Suppressor macrophage treated with lipopolysaccharide for 1 hour (primary cell): ENCODE measurements at places on chromosomes 4 and X.

DNA sequence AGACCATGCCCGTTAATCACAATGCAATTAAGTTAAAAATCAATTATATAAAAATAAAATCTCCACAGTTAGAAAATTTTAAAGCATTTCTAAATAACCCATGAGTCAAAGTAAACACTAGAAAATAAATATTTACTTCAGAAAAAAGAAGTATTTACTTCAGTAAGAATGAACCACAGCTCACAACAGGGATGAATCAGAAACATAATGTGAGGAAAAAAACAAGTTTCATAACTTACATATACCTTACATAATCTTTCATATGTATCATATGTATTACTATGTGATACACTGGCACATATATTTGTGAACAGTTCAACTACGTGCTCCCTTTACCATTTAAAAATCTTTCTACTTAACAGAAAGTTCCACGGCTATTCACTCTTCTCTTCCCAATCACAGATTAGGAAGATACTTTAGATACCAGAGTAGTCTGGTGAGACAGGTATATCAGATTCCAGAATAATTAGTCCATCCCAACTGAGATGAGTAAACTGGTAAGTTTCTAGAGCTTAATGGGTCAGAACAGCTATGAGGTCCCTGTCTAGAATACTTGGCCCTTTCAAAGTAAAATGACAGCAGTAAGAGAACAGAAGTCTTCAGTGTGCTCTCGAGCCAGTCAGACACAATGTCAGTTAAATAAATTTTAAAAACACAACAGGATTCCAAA is 70.3 kb downstream of the SH3RF1 start:
- no peak for DNase-seq

GRCh38 chrX:48924270-48924669 is 5.4 kb upstream of the PIM2 start:
- no peak for DNase-seq

DNA sequence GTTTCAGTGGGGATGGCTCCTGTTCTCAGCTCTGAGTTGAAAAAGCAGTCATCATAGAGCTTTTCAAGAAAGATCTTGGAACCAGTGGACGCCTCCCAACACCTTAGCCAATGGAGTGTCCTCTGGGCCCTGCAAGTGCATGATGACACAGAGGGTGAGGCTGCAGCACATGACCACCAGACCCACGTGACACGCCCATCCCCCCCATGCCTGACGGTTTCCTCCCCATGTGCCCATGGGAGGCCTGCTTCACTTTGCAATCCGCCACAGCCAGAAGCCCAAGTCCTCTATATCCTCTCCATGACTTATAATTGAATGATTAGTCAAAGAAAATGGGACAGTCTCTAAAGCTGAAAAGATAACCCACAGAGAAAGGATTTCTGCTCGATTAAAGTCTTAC is 187.0 kb downstream of the AFAP1 start:
- DNase-seq: no peak

DNA sequence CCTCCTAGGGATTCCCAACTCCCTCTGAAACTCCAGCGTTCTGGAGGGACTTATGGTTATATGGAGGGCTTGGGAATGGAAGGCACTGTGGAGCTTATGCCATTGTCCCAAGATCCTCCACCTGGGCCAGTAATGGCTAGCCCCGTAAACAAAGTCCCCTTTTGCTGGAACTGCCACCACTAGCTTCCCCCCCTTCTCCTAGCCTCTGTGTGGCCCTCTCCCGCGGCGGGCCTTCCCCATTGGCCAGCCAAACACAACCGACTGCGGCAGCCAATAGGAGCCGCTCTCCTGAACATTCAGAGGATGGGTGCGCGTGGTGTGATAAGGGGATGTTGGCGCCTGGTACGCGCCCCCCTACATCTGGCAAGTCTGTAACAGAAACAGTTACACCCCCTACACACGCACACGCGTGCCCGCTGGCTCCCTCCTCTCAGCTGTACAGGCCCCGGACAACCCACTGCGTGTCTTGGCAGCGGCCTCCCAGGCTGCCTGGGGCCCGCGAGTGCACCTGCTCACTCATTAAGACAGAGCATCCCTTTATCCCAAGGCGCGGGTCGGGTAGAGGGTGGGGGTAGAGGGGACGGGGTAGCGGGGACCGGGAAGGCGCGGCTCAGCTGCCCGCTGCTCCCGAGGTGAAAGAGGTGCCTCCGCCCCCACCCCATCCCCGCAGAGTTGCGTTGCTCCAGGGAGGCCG is 863 bp upstream of the RAB33A start:
- peak; percentile 32 for DNase-seq

DNA sequence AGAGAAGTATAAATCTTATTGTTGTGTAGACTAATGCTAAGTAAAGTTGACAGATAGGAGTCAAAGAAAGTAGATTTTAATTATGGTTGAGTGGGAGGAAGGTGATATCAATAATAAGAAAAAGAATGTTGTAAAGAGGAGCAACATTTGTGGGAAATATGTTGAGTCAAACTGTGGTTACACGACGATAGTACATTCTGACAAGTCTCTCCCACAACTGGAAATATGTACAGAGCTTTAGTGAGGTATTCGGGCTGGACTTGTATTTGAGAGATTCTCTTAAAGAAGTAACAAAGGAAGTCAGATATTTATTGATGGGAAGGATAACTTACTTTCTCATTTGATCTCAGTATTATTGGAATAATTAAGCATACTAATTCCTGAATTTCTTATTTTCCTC is 525.3 kb upstream of the MAGEB2 start:
- no peak for DNase-seq

DNA sequence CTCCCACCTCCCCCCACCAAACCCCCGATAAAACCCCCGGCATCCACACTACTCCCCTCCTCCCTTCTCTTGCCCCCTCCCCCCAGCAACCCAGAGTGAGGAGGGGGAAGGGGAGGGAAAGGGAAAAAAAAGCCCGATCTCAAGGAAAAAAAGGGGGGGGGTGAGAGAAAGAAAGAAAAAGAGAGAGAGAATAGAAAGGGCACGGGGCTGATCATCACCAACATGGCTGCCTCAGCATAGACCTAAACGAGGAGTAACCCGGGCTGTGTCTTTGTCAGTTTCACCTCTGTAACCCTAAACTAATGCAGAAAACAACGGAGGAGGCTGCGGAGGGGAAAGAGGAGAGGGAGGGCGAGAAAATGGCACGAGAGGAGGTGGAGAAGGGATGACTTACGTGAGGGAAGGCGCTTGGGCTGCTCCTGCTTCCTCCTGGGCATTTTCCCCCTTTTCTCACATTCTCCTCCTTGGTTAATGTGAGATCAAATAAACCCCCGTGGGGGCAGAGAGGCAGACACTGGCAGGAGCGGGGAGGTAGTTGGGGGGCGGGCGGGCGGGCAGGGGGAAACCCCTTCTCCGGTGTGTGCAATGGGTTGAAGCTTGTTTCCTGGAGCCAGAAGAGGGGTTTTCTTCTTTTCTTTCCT is 532 bp downstream of the ZNF827 start:
- DNase-seq: peak; percentile 15

GRCh38 chrX:132639446-132639845 is 150.6 kb upstream of the MBNL3 start:
- DNase-seq: no peak

GRCh38 chr4:15805583-15806517 is 27.7 kb downstream of the CD38 start:
- peak; percentile 72 for DNase-seq

DNA sequence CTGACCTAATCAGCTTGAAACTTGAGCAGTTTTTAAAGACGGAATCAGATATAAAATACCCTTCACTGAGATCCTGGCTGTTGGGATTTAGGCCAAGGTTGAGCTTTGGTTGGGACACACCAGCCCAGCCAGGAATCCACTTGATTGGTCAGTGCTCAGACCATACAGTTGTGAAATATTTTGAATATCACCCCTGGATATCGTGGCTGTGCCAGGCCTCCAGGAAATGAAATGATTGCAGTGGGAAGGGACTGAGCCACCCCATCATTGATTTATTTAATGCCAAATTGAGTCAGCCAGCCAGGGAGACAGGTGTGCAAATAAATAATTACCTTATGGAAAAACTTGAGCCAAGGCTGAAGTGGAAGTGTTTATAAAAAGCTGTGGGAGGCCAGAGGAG is 128.4 kb upstream of the SCML1 start:
- DNase-seq: no peak

GRCh38 chr4:138800421-138800820 is 215.2 kb upstream of the NOCT start:
- no peak for DNase-seq

DNA sequence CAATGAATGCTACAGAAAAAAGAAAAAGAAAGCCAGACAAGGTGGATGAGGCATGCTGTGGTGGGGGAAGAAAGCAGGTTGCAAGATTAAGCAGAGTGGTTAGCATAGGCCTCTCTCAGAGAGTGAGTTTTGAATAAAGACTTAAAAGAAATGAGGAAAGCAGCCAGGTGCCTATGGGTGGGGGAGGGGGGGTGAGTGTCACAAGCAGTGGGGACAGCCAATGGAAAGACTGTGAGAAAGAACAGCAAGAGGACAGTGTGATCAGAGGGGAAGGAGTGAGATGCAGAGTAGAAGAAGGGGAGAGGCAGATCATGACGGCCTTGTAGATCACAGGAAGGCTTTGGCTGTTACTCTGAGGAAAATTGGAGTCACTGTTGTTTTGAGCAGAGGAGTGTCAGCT is 162.5 kb downstream of the SOX3 start:
- DNase-seq: no peak

GRCh38 chrX:140477987-140478386 is 26.9 kb downstream of the SOX3 start:
- DNase-seq: no peak

DNA sequence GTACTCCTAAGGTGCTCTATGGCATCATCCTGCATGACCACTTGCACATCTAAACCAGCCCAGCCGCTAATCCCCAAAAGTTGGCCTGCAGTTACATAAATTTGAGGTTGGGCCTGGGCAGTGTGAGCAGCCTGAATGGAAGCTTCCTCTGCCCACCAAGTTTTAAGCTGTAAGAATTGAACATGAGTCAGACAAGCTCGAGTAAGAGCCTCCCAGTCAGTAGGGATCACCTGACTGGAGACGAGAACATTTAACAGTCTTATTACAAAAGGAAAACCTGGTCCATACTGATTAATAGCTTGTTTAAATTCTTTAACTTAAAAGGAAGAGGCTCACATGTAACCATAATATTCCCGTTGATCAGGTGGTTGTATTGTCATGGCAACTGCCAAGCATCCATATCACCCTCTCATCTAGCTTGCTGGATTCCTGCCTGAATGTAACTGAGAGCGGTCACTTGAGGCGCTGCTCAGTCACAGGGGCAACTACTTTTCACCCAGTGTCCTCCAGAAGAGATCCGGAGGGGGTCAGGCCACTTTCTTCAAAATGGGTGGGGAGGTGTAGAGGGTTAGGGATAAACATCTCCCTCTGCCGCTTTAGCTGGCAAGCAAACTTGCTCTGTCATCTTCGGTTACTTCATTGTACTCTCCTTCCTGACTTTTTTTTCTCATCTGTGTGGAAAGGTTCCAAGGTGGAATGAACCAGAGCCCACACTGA is 56.6 kb upstream of the WDR1 start:
- DNase-seq: no peak

DNA sequence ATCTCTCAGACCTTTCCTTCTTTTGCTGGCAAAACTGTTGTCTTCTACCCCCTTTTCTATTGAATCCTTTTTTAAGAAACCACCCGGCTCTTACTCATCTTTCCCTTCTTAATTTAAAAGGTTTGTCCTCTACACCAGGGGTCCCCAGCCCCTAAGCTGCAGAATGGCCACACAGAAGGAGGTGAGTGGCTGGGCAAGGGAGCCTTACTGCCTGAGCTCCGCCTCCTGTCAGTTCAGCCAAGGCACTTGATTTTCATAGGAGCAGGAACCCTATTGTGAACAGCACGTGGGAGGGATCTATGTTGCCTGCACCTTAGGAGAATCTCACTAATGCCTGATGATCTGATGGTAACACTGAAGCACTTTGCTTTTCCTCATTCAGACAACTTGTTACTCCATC is 726.3 kb upstream of the INTU start:
- no peak for DNase-seq

DNA sequence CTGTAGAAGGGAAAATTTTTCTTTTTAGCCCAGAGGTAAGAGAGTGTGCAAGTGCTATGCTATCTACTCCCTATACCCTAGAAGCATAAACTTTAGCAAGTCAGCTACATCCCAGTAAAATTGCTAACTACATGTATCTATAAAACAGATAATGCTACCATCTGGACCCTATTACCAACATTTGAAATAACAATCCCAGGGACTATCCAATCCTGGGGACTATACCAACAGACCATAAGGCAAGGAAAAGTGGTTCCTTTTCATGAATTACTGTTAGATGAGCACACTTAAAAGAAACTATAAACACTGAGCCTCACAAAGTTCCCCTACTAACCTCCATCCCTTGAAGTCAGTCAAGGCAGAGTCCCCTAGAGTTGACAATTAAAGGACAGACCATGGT is 213.6 kb upstream of the VEGFC start:
- DNase-seq: no peak

DNA sequence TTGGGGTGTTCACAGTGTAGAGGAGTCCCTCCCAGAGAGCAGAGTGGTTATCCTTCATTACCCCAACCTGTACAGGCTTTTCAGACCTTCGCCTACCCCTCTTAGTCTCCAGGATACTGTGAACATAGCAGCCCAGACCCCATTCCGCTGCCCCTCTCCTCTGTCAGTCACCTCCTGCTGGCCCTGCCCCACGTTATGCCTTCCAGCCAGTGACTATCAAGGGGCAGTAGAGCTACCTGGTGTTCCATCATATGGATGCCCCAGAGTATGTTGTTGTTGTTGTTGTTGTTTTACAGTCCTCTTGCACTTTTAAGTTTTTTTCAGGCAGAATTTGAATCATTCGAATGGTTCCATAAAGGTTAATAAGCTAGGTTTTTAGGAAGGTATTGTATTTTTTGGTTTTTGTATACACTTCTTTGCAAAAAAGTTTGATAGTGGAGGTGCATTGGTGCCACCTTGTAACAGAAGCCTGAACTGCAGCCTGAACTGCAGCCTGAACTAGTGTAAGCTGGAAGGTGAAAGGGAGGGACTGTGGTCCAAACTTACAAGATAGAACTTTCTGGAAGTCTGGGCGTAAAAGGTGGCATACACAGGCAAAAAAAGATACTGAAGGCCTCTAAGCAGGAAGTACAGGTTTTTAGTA is 101.4 kb upstream of the RAB40AL start:
- no peak for DNase-seq

- DNase-seq: no peak
Observed at GRCh38 chrX:418927-419729, 32.4 kb upstream of the PPP2R3B start.

- no peak for DNase-seq
Observed at GRCh38 chr4:132767901-132768300, 381.2 kb upstream of the PCDH10 start.
